Epithelial cell of alveolus of lung (primary cell): ENCODE measurements at places on chromosomes 5 and 9. TPM values are rescaled to one million over a fixed set of nuclear protein-coding genes. Genes with fewer than 3 reads are reported as not detected.

SHC3 gene
- 3.5 and 6.5 TPM in 2 replicates for total RNA-seq

PCDHA1 gene
- total RNA-seq = not detected in 2 replicates

FOXD4 gene
- 0.24 and 0.65 TPM in 2 replicates for total RNA-seq

FAT2 gene
- total RNA-seq = 0.13 and 0.16 TPM in 2 replicates

NUDT12 gene
- total RNA-seq = 12.8 and 16.2 TPM in 2 replicates

DPH7 gene
- total RNA-seq = 23.2 and 23.4 TPM in 2 replicates

PHF24 gene
- total RNA-seq = 0.40 TPM in 1 of 2 replicates, not detected in the other

PCDHGB1 gene
- 0.39 and 2.2 TPM in 2 replicates for total RNA-seq
